Activated CD4-positive, alpha-beta T cell treated with anti-CD3 and anti-CD28 coated beads for 36 hours (primary cell): ENCODE measurements at places on chromosomes 2 and 18.

- DNase-seq, result no peak
Measured at GRCh38 chr2:20188851-20189250, 36.1 kb downstream of the SDC1 start.

- DNase-seq, result no peak
Measured at GRCh38 chr18:49177071-49177470, 226.3 kb upstream of the SMAD7 start.

- peak; percentile 82 for DNase-seq
Measured at GRCh38 chr2:25341753-25342371, at the start of gene DNMT3A. Gene DNMT3A (minus strand): TSS chr2:25341925. CDS start chr2:25313984, 27,941 bp downstream.

- DNase-seq, result no peak
Measured at GRCh38 chr2:88603146-88603545, 24.1 kb downstream of the EIF2AK3 start.

- DNase-seq, result no peak
Measured at GRCh38 chr18:73119574-73119973, 251.8 kb upstream of the NETO1 start.

GRCh38 chr2:53690876-53691275 lies 76.7 kb upstream of the CHAC2 start:
- DNase-seq, result no peak

- DNase-seq, result no peak
Measured at GRCh38 chr2:6164986-6165747, 473.0 kb downstream of the SOX11 start.

DNA sequence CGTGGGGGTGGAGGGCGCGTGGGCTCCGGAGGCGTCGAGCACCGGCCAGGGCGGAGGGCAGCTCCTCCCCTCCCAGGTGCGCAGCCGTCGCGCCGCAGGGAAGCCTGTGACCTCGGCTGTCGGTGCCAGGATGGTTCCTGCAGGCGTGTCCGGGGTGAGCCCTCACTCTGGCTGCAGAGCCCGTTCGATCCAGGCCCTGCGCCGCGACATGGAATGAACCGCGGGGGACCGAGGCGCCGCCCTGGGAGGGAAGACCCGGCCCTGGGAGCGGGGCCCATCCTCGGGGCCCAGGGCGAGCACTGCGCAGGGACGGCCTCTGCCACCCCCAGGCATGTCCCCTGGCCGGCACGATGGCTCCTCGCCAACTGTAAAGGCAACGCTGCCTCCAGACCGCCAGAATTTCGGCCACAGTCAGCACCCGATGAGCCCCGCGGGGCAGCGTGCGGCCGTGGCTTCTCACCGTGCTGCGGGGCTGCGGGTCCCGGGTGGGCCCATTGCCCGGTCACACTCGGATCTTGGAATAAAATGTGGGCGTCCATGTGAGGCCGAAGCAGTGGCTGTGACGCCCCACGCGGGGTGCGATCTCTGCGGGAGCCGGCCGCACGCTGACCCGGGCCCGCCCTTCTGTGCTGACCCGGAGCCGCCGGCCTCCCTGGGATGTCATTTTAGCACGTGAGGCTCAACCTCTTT lies 26.6 kb downstream of the SALL3 start:
- DNase-seq, result no peak

DNA sequence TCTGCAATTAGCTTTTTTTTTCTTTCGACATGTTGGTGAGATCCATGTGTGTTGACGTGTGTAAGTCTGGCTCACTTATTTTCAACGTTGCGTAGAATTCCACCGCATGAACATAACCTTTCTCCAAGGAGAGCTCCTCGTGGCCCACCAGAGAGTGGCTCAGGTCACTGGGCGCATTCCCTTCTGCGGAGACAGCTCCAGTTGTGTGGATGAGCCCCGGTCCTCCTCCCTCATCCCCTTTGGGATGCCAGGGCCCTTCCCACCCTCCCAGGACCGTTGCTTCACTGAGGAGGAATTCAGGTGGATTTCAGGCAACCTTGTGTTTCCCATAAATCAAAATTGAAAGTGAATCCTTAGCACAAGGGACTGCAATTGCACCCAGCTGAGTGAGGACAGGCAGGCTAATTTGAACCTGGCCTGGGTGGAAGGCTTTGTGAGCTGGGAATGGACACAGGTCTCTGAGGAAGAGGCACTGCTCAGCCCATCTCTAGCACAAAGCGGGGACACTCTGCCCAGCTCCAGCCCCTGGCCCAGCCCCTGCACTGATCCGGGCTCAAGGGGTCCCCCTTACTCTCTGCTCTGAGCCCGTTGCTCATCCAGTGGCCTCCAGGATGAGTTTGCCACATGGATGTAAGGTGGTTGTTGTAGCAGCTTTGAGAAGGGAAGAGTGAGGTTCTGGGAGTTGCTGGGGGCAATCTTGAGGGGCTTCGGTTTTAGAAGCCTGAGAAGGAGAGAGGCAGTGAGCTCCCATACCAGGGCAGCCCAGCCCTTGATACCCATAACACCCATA lies 57.8 kb upstream of the HAAO start:
- DNase-seq, result no peak

GRCh38 chr2:173149491-173149890 lies 73.8 kb downstream of the MAP3K20 start:
- DNase-seq, result peak; percentile 78

GRCh38 chr18:11761553-11761952 lies 72.5 kb downstream of the GNAL start:
- DNase-seq, result no peak

DNA sequence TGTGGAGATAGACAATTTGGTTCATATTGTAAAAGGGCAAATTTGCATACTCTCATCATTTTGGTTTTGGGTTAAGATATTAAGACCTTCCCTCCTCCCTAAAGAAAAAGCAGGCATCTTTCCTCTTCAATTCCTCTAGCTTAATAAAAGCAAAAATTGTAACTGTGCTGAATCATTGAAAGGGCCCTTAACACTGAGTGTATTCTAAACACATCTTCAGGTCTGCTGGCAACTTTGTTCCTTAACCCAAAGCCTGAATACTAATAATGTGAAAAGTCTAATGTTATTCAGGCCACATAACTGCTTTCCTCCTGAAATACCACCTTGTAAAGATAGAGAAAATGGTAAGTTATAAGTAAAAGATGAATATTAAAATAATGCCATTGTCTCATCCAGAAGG lies 1200.5 kb upstream of the FAM98A start:
- no peak for DNase-seq

DNA sequence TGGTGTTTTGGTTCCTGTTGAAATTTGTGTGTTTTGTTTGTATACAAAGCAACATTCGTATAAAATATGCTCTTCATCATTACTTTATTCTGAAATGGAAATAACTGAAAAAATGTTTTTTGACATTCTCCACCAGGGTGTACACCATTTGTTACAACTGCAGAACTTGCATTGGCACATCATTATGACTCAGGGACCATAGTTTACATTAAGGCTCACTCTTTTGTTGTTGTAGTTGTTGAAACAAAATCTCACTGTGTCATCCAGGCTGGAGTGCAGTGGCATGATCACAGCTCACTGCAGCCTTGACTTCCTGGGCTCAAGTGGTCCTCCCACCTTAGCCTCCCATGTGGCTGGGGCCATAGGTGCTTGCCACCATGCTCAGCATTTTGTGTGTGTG lies 676.6 kb downstream of the TDRD15 start:
- DNase-seq, result no peak

- DNase-seq, result no peak
Measured at GRCh38 chr2:239156516-239157265, 244.1 kb downstream of the HDAC4 start.

- DNase-seq, result no peak
Measured at GRCh38 chr2:211802666-211803065, 735.9 kb downstream of the ERBB4 start.

GRCh38 chr2:224055101-224055500 lies 16.0 kb upstream of the SERPINE2 start:
- no peak for DNase-seq

- no peak for DNase-seq
Measured at GRCh38 chr2:154425994-154426393, 272.5 kb upstream of the KCNJ3 start.

DNA sequence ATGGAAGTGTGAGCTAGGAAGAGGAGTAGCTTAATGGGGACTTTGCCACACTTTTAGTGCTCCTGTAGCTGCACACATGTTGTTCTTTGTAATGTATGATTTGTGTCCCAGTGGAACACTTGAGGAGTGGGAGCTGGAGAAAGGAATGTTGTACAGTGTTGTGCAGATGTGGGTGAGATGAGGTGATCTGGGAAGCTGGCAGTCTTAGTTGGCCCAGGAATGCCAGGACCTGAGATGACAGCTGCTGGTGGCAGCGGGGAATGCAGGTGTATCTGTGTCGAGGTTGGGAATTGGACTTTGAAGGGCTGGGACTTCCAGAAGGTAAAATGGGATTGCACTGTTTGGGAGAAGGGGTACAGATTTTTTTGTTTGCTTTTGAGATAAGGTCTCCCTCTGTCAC lies 23.6 kb downstream of the NEDD4L start:
- DNase-seq, result no peak

GRCh38 chr2:23636426-23636825 lies 251.4 kb downstream of the KLHL29 start:
- DNase-seq, result peak; percentile 26

GRCh38 chr2:134457353-134457752 lies 203.5 kb downstream of the MGAT5 start:
- DNase-seq, result no peak

DNA sequence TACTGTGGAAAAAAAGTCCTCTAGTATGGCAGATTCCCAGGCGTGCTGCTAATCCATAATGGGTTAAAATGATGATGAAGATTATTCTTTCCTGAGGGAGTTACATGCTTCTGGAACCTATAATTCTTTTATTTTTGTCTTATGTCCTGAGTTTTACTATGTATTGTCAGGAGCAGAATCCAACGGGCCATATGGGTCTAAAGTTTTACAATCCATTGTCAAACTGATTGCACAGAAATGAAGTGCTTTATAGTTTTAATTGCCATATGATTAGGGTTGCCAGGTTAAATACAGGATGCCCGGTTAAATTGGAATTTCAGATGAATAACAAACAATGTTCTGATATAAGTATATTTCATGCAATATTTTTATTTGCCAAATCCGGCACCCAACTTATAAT lies 100.9 kb upstream of the MAP3K20 start:
- DNase-seq, result no peak

DNA sequence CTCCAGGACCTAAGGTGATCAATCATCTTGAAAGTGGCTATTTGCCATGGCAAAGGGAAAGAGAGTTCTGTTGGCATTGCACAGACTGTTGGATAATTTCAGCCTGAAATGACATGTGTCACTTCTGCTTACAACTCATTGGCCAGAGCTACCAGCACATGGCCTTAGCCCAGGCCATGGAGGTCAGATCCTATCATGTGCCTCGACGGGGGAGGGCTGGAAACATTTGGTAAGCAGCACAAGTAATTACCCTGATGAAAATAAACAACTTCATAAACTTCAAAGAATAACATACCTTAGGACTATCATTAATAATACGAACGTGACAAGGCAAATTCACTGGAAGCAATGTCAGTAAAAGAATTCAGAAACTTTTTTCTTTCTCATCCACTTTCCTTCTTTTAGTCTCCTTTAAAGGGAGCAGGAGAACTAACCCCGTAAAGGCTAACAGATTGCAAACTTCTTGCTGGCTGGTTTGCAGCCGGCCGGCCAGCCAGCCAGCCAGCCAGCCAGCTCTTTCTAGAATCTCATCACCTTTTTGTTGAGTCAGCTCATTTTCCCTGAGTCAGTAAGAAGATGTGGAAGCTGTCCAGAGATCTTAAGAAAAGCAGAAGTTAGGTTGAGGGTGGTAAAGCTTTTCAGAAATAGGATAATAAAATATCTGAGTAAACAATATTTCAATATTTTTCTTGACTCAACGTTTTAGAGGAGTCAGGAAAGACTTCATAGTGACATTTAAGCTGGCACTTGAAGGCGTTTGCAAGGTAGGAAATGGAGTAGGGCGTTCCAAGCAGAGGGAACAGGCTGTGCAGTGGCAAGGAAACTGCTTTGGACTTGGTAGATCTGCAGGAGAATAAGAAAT lies 31.9 kb downstream of the CNRIP1 start:
- DNase-seq, result no peak

GRCh38 chr2:138059487-138060300 lies 95.4 kb downstream of the HNMT start:
- no peak for DNase-seq

DNA sequence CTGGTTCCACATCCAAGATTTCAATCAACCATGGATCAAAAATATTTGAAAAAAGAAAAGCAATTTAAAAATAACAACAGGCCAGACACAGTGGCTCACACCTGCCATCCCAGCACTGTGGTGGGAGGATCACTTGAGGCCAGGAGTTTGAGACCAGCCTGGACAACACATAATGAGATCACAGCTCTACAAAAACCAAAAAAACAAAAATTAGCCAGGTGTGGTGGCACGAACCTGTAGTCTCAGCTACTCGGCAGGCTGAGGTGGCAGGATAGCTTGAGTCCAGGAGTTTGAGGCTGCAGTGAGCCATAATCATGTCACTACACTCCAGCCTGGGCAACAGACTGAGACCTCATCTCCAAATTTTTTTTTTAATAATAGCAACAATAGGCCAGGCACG lies 13.4 kb upstream of the SPATA3 start:
- DNase-seq, result no peak

DNA sequence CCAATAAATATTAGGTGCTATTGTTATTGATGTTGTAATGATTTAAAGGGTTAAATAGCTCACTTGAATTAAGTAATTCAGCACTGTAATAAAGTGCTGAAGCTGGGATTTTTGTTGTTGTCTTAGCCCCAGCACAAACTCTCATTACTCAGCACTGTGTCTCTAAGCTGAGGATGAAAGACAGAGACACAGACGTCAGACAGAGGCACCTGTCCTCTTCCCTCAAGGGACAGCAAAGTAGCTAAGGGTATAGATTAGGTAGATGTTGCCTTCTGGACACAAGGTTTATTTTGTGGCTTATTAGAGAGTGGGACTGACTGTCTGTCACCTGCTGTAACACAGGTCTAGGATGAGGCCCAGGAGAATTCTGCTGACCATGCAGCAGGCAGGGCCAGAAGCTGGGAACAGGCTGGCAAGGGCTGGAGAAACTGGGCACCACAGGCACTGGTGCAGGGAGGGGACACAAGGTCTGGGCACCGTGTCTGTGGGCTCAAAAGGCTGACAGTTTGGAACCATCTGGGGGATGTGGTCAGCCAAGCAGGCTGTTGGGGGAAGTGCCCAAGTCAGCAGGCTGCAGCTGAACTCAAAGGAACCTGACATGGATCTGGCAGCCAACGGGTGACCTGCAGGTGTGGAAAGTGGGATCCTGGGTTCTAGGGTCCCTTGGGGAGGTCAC lies 20.0 kb upstream of the PTPN4 start:
- no peak for DNase-seq

DNA sequence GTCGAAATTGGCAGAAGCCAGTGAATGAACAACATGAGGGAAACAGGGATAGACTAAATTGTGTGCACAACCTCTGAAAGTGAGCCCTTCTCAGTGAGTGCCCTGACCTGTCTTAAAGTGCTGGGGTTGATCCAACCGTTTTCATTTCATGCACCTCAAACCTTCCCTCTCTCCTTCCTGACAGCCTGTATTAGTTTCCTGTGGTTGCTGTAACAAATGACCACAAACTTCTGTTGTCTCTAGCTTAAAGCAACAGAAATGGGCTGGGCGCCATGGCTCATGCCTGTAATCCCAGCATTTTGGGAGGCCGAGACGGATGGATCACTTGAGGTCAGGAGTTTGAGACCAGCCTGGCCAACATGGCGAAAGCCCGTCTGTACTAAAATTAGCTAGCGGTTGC lies 48.8 kb upstream of the PPP1CB start:
- DNase-seq, result no peak
